ENCODE measurements at places on chromosomes 5 and 9. TPM values are rescaled to one million over a fixed set of nuclear protein-coding genes. Genes with fewer than 3 reads are reported as not detected.

DNA sequence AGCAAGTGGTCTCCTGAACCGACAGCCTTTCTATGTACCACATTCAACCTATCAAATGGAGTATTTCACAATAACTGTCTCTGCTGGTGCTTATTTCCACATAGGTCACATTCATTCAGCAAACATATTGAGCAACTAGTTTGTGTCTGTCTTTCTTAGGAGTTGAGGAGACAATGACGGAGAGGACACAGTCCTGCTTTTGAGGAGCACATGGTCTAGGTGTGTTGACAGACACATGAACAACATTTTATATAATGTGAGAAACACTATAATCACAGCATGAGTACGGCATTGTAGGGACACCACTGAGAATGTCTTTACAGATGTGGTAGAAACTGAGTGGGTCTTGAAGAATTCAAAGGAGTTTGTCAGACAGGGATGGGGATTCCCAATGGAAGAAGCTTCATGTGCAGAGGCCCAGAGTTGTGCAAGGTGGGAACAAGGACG lies 28.5 kb downstream of the NFIL3 start:
- H3K27me3 ChIP-seq, result peaks cover 8% of the 10 kb centered on the region
- no peak for DNase-seq
- peak overlapping the region; percentile 73 for H3K4me3 ChIP-seq
- H3K4me1 ChIP-seq, result peaks cover 21% of the 10 kb centered on the region
- H3K27ac ChIP-seq, result peak overlapping the region; percentile 84

- H3K27me3 ChIP-seq, result peaks cover 38% of the 10 kb centered on the region
- no peak for DNase-seq
- H3K4me3 ChIP-seq, result peak overlapping the region; percentile 30
Observed at GRCh38 chr5:129460672-129460935, 506 bp downstream of the ADAMTS19 start.

DNA sequence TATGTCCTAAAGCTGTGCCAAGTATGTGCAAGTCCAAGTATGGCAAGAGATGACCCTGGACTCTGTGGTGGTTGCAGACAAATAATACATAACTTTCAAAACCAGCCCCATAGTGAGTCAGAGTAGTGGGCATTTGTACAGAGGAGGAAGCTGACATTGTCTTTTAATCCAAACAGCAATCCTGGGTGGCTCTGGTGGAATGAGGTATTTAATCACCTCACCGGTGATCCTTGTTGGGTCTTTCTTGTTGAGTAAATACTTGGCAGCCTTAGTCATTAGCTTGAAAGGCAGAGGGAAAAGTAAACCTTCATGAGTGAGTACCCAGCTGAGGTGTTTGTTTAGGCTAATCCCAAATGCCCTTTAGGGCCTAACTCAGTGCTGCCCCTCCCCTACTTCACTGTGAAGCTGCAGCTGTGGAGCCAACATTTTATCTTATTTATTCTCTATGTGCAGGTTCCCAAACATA lies 148.7 kb upstream of the SLC12A2 start:
- no peaks in the 10 kb centered on the region for H3K27me3 ChIP-seq
- no peak for DNase-seq
- no peaks in the 10 kb centered on the region for H3K36me3 ChIP-seq
- no peaks in the 10 kb centered on the region for H3K4me1 ChIP-seq

Gene CD72
- total RNA-seq, result 8.3 TPM

GRCh38 chr5:22889720-22890119 lies 36.6 kb upstream of the CDH12 start:
- DNase-seq, result no peak
- H3K4me3 ChIP-seq, result no peak overlapping the region
- no peaks in the 10 kb centered on the region for H3K36me3 ChIP-seq

DNA sequence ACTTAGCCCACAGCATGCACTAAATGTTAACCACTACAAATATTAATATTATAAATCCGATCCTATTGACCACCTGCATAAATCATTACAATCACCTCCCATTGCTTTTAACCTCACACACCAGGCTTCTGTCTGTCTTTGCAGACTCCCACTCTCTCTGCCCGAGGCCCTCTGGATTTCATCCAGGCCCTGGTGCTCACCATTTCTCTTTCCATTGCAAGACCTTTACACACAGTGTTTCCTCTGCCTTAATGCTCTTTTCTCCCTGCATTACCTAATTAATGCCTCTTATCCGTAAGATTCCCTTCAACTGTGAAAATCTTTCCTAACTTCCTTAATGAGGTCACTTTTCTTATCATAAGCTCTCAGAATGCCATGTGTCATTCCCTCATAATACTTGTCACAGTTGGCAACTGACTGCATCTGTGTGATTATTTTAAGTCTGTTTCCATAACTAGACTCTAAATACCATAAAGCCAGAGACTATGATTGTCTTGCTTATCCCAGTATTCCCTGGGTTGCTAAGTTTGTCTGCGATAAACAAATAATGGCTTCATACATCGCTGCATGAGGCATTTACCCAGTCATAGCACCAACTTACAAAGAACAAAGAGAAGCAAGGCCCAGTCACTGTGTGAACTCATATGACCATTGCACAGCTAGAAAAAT lies 155.1 kb downstream of the CCDC192 start:
- no peak overlapping the region for H3K27ac ChIP-seq
- peaks cover 8% of the 10 kb centered on the region for H3K4me1 ChIP-seq
- no peak overlapping the region for H3K4me3 ChIP-seq
- no peaks in the 10 kb centered on the region for H3K27me3 ChIP-seq
- no peaks in the 10 kb centered on the region for H3K36me3 ChIP-seq

DNA sequence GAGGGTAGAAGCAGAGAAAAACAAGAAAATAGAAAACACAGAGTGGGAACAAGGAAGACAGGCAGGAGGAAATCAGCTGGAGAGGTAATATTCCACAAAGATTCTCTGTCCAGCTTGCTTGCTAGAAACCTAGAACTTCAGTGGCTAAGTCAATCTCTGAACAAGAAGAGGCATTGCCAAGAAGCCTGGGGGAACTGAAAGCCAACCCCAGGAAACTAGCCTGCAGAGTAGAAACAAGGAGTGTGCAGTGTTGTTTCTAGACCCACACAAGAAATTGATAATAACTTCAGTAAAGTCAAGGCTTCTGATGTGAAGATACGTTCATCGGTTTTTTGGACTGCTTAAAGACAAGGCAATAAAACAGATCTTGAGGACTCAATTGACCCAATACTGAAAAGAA lies 234.5 kb upstream of the MAP3K1 start:
- H3K4me3 ChIP-seq, result no peak overlapping the region
- H3K36me3 ChIP-seq, result peaks cover 12% of the 10 kb centered on the region
- H3K27me3 ChIP-seq, result peaks cover 25% of the 10 kb centered on the region
- H3K4me1 ChIP-seq, result peaks cover 7% of the 10 kb centered on the region
- no peak overlapping the region for H3K27ac ChIP-seq

DNA sequence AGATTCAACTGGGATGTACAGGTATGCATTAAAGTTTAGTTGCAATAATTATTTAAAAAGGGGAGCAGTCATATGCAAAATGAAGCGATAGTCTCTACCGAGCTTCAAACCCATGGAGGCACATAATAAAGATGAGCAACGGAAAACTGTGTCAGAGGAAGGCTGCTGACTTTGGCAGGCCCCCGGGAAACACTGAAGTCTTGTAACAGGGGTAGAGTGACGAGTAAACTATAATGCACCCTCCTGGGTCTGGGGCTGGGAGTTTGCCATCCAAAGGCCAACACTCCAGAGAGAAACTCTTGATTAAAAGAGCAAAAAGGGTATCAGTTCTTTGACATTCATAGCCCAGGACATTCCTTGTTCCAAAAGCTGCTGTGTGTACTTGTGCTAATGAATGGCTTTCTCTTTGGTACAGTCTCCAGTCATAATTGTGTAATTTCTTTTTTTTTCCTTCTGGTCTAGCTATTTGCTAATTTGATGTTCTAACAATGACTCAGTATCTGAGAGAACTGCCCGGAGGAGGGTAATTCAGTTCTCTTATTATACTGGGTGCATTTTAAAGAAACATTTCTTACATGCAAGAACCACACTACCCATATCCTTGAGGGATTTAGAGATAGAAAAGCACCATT lies 59.2 kb downstream of the TNC start:
- H3K27ac ChIP-seq, result no peak overlapping the region
- no peak for DNase-seq
- peaks cover 9% of the 10 kb centered on the region for H3K4me1 ChIP-seq
- no peak overlapping the region for H3K4me3 ChIP-seq
- H3K36me3 ChIP-seq, result no peaks in the 10 kb centered on the region

GRCh38 chr9:4116071-4116581 lies 183.7 kb downstream of the GLIS3 start:
- DNase-seq, result no peak
- no peak overlapping the region for H3K4me3 ChIP-seq

Gene GABRP
- not detected for total RNA-seq

Gene TRPM6
- 0.05 TPM for total RNA-seq

Gene GLDC
- total RNA-seq, result 1.4 TPM

- H3K4me1 ChIP-seq, result no peaks in the 10 kb centered on the region
- H3K27me3 ChIP-seq, result no peaks in the 10 kb centered on the region
- H3K27ac ChIP-seq, result no peak overlapping the region
Observed at GRCh38 chr5:4383518-4384198, 756.5 kb upstream of the ADAMTS16 start.

All from activated T-helper 1 cell treated with anti-CD3 and anti-CD28 coated beads, Interleukin-12 subunit alpha, Interleukin-12 subunit beta, Interleukin-2, Interleukin-4 antibody, amounts not matched to agents 30 ng/mL and 10 ng/mL and 1 ng/mL, durations not matched to agents 14 hours and 24 hours and 36 hours (primary cell).